ENCODE measurements at places on chromosomes 11 and 22.

GRCh38 chr11:27860811-27861210 is 160.6 kb upstream of the BDNF start:
- DNase-seq: no peak

GRCh38 chr11:829847-830294 is 2.2 kb downstream of the CRACR2B start:
- no peak for DNase-seq

DNA sequence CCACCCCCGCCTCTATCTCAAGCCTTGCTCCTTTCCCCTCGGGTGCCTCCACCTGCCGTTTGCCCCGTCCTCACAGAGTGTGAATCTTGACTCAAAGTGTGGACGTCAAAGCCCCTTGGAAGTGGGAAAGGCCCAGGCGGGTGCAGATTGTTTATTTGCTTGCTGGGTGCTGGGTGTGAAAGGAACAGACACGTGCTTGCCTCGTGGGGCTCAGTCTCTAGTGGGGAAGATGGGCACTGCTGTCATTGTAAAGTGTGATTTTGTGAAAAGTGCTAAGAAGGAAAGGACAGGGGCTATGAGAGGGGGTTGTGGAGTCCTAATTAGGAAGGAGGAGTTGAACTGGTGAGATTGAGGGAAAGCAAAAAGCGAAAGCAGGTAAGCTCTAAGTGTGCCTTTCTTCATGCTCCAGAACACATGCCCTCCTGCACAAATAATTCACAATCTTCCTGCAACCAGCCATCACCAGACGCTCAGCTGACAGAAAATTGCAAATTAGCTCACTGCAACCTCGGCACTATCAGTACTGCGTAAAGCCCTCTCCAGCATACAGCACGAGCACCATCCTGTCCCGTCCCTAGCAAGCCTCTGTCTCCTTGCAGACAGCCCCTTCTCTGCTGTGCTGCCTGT is 9.7 kb upstream of the GCAT start:
- DNase-seq: no peak

DNA sequence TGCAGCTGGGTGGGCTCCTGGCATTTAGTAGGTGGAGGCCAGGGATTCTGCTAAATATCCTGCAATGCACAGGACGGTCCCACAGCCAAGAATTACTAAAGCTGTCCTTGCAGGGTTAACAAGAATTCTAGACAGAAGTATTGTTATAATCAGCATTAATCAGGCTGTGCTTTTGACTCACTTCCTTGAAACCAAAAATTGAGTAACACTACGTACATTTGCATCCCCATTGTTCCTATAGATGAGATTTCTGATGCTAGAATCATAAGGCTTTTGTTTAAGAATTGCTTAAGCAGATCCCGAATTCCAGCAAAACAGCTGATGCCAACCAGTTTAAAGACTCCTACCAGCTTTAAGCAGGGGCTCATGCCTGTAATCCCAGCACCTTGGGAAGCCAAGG is 11.4 kb downstream of the SLC6A5 start:
- DNase-seq: no peak

GRCh38 chr11:2741377-2742131 is 41.8 kb upstream of the KCNQ1OT1 start:
- DNase-seq: no peak

DNA sequence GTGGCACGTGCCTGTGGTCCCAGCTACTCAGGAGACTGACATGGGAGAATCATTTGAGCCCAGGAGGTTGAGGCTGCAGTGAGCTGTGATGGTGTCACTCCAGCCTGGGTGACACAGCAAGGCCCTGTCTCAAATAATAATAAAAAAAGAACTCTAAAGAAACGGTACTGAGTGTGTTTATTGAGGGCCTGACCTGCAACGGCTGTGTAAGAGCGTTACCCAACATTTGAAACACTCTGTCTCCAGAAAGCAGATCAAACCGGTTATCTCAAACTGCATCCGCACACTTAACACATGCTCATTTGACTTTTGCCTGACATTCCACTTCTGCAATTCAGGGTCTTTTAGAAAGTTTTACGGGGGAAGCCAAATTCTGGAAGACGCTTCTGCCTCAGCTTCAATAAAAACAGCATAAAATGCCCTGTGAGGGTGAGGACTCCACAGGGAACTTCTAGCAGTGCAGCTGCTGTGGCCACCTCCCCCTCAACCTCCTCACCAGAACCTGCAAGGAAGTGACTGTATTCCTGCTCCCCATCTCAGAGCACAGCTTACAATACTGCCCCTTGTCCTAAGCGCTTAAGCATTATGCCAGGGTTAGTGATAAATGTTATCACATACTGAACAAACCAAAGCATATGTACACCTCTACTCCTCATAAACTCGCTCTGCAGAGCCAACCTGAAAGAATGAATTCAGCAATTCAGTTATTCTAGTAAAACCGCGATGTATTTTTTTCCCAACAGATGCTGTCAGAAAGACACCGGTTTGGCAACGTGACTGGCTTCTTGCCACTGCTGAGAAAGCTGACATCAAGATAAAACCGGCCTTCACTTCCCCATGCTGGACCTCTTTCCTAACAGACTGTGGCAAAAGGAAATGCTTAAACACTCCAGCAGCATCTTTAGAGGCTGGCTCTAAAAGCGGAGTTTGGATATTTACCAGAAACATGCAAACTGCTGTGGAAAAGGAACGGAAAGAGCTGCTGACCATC is 52.2 kb downstream of the PRDM10 start:
- DNase-seq: no peak

DNA sequence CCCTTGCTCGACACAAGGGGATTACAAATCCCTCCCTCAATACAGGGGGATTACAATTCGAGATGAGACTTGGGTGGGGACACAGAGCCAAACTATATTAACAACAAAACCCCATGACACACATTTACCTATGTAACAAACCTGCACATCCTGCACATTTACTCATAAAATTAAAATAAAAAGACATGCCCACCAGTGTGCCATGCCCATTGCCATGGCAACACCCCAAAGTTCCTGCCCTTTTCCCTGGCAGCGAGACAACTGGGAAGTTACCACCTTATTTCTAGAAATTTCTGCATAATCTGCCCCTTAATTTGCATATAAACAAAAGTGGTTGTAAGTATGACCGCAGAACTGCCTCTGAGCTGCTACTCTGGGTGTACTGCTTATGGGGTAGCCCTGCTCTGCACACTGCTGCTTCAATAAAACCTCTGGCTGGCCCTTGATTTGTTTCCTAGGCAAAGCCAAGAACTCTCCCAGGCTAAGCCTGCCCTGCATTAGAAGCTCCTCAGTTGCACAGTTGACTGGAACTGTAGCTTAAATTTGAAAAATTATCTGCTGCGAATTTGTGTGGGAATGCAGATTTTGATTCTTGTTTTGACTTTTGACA is 8.6 kb upstream of the INCENP start:
- DNase-seq: no peak

DNA sequence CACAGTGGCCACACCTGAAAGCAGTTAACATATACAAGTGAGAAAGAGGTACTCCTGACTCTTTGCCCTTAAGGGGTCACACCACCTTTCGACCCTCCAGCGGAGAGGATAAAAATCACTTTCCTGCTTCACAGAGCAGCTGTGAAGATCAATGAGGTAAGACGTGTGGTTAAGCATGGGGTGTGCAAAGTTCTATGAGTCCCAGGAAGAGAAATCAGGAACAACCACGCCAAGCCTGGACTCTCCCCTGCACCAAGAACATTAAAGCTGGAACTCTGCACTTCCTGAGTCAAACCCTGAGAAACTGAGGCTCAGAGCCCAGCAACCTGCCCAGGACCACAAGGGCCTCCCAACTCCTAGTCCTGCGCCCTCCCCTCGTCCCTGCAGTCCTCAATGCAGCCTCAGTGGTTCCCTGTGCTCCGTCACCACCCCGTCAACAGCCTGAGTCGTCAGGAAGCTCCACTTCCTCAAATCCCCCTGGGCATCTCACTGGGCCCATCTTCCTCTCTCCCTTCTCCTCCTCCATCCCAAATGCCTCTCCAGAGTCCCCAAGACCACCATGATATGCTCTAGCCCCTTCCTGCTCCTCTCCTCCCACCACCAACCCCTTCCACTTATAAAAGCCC is 17.7 kb downstream of the TNKS1BP1 start:
- no peak for DNase-seq

- no peak for DNase-seq
These were observed 858.7 kb upstream of the CHORDC1 start for GRCh38 chr11:91081440-91082043.

All from DMS153 (cell line).